ENCODE measurements at places on chromosomes 12 and 14.
A peak's percentile ranks its signal among the peaks of the same experiment; 100 is the strongest.

DNA sequence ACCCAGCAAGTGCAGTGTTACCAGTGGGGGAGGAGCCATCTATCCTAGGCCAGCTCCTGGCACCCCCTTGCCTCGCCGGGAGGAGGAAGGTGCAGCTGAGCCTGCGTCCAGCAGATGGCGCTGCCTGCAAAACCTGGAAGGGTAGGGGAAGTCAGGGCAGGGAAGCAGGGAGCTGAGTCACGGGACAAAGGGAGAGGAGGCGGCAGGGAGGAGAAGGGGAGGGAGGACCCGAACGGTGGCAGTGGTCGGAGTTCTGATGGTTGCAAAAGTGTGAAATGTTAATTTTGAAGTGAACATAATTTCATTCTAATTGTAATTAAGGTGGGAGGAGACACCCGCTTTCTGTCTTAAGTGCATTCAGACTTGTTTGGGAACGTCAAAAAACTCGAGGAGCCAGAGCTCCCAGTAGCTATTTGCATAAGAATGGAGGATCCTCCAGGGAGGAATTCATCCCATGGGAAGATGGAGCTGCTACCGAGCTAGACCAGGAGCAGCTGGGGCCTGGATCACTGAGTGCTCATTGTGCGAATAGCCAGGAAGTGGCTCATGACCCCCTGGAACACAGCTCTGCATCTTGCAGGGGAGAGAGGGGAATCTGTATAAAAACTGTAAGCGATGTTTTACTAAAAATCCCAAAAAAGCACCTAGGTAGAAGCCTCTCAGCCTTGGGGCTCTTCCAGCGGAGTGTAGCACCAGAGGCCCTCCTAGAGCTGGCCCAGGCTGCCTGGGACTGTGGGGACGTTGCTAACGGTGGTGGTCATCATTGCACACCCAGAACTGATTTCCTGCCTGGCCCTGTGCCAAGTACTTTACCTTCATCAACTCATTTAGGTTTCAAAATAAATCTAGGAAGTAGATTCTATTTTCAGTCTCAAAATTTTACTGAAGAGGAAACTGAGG is 59.5 kb downstream of the EMP1 start:
- peak; percentile 75 for DNase-seq

DNA sequence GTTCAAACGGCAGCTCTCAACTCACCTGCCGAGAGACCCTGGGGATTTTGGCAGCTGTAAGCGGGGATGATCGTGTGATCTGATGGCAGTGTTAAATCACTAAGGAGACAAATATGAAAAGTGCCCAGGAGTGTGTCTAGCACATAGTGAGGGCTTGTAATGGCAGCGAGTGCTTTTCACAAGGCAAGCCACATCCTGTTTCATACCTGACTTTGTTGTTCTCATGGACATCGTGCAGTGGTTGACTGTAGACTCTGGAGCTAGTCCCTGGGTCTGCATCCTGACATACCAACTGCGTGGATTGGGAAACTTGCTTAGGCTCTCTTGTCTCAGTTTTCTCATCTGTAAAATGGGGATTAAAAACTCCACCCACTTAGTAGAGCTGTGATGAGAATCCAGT is 148.5 kb downstream of the VRK1 start:
- no peak for DNase-seq

- no peak for DNase-seq
Measured at GRCh38 chr12:113065126-113066007, 8.8 kb downstream of the DTX1 start.

DNA sequence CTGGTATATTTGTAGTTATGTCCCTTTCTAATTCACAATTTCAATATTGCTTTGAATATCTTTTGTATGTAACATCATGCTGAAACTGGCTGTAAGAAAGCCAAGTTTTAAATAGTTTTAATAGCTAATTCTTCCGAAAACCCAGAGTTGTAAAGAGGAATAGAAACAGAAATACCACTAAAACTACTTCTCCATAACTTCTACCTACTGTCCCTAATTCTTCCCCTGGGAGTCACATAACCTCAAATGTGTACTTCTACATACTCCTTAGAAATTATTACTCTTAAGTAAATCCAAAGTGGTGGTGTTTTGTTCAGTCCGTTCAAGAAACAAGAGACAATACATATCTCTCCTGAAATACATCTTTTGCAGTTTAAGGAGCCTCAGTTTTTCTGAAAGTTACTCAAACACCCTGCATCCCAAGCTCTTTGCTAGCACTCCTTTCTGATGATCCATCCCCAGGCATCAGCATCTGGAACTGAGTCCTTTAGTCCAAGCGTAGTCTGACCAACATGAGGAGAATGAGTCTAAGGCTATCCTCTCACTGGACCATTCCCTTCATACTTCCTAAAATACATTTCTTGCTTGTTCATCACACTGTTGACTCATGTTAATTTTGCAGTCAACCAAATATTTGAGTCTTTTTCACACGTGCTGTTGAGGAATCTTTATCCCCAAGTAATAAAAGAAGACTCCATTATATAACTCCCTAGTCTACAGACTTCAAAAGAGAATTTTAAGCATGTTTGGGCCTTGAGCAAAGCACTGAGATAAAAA is 214.3 kb upstream of the NUDT4 start:
- no peak for DNase-seq

- no peak for DNase-seq
Measured at GRCh38 chr12:8855891-8856290, 33.5 kb downstream of the A2ML1 start.

GRCh38 chr12:83971781-83972180 is 940.8 kb downstream of the SLC6A15 start:
- no peak for DNase-seq

DNA sequence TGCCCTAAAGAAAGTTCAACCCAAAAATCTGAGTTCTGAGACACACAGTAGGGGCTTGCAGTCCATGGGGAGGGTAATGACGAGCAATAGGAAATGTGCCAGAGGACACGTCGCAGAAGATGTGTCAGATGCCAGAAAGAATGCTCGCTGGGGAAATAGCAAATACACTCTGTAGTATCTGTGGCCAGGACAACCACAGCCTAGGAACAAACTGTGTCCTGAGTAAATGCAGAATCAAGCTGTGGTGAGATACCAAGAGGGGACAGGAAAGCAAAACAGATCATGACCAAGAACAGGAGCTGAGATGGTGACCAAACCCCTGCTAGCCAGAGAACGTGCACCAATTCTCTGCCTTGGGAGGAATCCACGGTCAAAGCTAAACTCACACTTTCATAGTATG is 9.1 kb downstream of the CRACR2A start:
- no peak for DNase-seq

- no peak for DNase-seq
Measured at GRCh38 chr14:24813089-24813815, 179.3 kb upstream of the GZMB start.

DNA sequence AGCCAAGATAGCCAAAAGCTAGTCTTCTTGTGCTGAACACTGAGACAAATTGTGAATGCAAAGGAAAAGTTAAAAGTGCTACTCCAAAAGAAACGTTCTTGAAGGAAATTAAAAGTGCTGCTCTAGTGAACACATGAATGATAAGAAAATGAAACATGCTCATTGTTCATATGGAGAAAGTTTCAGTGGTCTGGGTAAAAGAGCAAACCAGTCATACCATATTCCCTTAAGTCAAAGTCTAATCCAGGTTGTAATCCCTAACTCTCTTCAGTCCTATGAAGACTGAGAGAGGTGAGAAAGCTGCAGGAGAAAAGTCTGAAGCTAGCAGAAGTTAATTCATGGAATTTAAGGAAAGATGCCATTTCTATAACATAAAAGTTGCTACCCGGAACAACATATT is 121.5 kb downstream of the MNAT1 start:
- no peak for DNase-seq

GRCh38 chr12:76519538-76519937 is 40.0 kb downstream of the OSBPL8 start:
- DNase-seq = no peak

DNA sequence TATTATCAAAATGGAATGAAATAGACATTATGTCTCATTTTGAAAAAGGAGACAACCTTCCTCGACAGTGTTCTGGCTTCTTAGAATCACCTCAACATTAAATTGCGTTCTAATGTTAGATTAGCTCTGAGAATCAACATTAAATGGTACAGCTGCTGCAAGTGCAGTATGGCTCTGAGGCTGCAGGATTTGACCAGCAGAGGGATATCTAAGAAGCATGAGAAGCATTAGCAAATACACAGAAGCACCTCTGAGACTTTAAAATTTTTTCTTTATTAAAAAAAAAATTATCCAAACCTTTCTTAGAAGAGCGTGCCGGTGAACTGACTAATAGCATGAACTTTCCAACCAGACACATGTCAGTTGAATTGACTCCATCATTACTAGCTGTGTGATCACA is 253.4 kb upstream of the LRIG3 start:
- no peak for DNase-seq

DNA sequence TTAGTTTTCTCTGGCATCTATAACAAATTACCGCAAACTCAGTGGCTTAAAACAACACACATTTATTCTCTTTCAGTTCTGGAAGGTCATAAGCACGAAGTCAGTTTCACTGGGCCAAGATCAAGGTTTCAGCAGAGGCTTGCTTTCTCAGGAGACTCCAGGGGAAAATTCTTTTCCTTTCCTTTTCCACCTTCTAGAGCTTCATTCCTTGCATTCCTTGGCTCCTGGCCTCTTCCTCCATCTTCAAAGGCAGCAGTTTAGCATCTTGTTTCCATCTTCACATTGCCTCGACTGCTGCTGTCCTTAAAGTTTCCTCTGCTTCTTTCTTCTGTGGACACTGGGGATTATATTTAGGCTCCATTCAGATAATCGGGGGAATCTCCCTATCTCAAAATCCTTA is 106.1 kb downstream of the PDE3A start:
- DNase-seq = no peak

- no peak for DNase-seq
Measured at GRCh38 chr14:36493761-36494160, 26.3 kb downstream of the NKX2-1 start.

DNA sequence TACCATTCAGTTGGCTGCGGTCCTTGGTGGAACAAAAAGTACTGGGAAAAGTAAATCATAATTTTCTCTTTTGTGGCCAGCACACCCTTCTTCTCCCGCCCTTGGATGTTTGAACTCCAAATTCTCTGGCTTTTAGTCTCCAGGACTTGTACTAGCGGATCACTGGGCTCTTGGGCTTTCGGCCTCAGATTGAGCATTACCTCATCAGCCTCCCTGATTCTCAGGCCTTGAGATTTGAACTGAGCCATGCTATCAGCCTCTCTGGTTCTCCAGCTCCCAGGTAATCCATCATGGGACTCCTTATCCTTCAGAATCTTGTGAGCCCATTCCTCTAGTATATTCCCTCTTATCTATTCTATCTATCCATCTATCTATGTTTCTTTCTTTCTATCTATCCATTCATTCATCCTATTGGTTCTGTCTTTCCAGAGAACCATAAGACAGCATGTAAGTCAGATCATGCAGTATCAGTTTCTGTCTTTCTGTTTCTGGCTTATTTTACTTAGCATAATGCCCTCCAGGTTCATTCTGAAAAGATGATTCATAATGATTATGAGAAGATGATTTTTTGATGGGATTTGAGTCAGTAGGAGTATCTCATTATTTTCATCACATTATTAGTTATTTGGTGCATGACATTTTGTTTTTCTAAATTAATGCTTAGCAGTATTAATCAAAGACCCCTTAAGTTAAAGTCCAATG is 814.9 kb downstream of the LRFN5 start:
- DNase-seq = no peak

DNA sequence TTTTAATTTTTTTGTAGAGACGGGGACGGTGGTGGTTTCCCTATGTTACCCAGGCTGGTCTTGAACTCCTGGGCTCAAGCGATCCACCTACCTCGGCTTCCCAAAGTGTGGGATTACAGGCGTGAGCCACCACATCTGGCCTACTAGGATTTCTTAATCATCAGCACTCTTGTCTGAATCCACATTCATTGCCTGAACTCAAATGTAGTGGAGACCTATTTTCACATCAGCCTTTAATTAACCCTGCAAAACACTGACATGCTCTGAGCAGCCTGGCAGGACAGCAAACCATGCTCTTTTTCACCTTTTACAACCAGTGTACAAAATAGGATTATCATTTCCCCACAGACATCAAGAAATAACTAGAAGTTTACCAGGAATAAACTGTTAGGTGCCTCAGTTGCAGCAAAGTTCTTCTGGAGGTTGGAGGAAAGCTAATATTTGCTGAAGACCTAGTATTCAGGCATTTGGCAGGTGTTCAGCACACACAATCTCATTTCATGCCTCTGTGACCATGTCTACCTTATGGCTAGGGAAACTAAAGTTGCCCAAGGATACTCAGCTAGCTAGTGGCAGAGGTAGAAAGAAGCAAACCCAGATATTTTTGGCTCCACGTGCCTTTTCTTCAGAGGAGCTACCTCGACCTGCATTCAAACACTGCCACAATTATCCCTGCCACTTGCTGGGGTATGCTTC is 37.7 kb downstream of the CFL2 start:
- no peak for DNase-seq

DNA sequence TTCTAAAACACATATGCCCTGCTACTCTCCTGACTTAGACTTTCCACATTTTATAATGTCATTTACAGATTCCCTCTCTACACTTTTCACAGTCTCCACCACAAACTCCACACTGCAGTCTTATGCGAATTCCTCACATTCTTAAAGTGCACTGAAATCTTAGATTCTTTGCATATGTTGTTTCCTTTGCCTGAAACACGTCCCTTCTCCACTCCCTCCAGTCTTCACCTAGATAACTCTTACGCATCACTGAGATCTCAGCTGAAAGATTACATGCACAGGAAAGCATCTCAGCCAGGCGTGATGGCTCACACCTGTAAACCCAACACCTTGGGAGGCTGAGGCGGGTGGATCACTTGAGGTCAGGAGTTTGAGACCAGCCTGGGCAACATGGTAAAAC is 3.8 kb upstream of the ARHGAP9 start:
- DNase-seq = no peak

DNA sequence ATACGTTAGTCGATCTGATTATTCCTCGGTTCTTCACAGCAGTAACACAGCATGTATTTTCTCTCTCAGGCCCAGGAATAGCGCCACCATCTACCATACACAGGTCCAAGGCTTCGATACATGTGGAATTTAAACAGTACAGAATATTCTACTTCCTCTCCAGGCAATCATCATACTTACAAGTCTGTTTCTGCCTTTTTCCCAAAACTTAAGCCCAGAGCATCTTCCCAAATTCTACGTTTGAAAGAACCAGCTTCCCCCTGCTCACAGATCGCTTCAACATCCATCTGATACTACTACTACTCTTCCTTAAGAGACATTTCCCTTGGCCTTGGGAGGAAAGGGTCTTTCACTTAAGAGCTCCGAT is 626 bp downstream of the TXNDC16 start:
- peak; percentile 6 for DNase-seq

DNA sequence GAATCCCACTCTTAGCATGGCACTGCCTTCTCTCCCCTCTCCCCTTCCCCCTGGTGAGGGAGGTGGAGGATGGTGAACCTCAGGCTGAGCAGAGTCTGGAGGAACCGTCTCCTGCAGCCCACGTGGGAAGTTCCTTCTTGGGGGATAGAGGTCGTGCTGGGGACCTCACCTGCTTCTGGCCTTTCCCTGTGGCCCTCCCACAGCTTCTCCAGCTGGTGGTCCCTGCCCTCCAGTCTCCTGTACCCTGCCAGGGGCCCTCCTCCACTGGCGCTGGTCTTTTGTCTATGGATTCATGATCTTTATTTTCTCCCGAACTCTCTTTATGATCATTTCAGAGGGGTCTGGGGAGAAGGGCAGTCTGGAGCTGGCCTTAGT is 9.0 kb upstream of the MTA1 start:
- no peak for DNase-seq

- DNase-seq = no peak
Measured at GRCh38 chr12:16198884-16199283, 78.6 kb downstream of the SLC15A5 start.

- no peak for DNase-seq
Measured at GRCh38 chr14:28373721-28374120, 392.9 kb upstream of the FOXG1 start.

Data from GDM1 (cell line).